ENCODE measurements at places on chromosomes 2 and 18.

DNA sequence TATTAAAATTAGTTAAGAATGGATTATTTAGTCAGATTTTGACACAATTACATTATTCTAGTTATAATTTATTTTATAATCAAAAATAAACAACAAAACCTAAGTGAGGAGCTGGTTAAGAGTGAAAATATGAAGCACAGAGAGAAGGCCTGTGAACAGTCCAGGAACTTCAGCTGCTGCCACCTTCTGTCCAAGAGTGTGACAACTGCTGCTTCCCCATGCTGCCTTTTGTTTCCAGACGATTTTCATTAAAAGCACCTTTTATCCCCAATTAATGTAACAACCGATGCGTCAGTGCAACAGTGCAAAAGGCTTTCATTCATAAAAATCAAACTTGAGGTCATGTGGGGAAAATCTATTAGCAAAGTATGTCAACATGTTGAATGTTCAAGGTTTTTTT lies 363.6 kb downstream of the CTNNA2 start:
- DNase-seq = no peak

GRCh38 chr18:75739682-75740081 lies 312.2 kb upstream of the SMIM21 start:
- DNase-seq = no peak

- no peak for DNase-seq
These were observed 119.4 kb upstream of the HS6ST1 start for GRCh38 chr2:128438091-128438490.

DNA sequence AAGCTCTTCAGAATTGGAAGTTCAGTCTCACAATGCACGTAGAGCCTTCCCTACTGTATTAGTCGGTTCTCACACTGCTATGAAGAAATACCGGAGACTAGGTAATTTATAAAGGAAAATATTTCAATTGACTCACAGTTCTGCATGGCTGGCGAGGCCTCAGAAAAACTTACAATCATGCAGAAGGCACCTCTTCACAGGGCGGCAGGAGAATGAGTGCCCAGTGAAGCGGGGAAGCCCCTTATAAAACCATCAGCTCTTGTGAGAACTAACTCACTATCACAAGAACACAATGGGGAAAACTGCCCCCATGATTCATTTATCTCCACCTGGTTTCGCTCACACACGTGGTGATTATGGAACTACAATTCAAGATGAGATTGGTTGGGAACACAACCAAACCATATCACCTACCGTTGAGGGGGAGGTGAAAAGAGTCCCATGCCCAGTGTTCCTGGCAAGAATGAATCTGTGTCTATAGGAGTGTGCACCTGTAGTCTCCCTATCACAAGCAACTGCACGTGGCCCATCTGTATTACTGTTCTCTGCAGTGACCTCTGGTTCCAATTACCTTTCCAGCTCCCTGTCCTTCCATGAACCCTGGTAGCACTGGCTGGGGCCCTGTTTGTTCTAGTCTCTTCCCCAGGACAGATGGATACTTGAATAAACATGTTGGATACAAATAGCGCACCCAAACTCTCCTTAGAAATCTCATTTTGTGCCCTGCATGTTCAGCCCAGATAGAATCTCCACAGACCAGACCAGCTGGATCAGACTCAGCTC lies 44.4 kb upstream of the ATL2 start:
- DNase-seq = no peak

DNA sequence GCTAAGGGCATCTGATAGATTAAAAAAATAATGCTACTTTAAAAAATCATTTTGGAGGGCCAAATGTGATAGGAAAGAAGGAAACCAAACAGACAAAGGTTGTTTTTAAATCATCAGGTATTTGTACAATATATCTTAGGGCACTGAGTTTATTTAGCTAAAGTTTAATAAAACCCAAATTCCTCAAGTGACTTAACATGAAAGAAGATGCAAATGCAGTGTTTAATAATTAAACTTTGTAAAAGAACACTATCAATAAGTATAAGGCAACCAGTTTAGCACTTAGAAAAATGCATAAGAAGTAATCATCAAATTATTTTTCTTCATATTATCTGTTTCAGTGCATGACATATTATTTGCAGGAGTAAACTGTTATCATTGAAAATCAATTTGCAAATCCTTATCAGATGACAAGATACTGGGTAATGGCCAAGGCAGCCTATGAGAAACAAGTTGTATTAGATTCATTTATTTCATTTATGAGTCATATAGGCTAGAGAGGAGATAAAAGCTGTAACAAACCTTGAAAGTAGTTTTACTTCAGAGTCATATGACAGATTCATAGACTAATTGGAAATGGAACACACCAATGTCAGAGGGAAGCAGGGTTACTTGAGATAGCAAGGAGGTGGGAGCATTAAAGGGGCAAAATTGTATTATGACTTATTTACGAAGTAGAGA lies 165.5 kb downstream of the GCA start:
- DNase-seq = no peak

- DNase-seq = no peak
These were observed 169.9 kb downstream of the MC4R start for GRCh38 chr18:60202708-60203107.

DNA sequence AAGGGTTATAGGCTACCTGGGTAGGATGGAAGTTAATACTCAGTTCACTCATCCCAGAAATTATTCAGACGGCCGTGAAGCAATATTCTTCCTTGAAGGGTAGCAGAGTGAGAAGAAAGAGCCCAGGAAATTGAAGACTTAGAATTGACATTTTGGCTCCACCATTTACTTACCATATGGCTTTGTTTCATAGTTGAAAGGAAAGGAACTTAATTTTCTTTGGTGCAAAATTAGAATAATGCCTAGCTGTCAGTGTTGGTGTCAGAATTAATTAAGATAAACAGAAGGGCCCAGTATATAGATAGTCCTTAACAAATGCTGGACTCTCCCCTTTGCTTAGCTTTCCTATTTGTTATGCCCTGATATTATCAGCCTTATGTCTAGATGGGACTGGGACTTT lies 263.2 kb downstream of the KCNJ3 start:
- DNase-seq = no peak

DNA sequence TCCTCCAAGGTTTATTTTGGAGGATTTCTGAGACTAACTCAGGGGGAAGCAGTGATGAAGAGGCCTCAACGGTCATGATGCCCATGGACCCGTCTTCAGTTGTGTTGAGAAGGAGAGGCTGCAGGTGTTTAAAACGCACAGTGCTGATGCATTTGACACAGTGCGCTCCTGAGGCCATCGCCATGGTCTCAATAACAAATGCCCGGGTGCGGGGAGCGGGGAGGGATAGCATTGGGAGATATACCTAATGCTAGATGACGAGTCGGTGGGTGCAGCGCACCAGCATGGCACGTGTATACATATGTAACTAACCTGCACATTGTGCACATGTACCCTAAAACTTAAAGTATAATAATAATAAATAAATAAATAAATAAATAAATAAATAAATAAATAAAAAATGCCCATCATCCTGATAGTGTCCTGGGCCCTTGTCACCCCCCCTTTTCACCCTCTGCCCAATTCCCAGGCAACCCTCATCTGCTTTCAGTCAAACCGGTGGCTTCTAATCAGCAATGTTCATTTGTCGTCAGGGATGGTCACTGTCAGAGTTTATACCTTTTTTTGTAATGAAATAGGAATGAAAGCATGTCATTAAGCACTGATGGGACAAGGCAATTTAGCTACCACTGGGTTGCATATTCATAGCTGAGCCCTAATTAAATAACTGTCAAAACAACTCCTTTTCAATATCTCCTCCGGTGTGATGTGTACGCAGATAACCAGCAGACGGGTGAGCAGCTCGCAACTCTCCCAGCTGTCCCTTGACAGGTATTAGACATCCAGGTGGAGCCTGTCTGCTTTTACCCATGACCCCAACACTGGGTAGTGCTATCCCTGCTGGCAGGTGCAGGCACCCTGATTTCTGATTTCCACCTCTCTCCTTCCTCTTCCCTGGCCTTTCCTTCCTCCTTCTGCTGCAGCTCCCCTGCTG lies 95.9 kb downstream of the KCNF1 start:
- no peak for DNase-seq

GRCh38 chr18:45522371-45522770 lies 92.9 kb upstream of the SLC14A2 start:
- no peak for DNase-seq

GRCh38 chr18:40046596-40046995 lies 1908.4 kb upstream of the PIK3C3 start:
- DNase-seq = no peak

DNA sequence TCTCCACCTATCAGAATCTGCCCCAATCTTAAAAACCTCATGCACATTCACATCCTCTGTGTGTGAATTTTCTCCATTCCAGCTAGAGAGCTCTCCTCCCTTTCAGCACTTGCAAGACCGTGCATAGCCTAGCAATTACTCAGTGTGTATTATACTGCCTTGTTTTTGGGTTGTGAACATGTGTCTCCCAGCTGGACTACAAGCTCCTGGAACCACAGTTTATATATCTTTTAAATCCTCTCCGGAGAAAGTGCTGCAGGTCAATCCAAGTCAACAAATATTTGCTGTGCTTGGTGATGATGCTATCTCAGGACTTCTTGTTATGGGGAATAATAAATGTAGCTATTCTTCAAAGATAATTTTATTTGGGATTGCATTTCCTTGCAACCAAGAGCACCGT lies 58.2 kb upstream of the MEX3C start:
- DNase-seq = no peak

- DNase-seq = no peak
These were observed 2.3 kb downstream of the TMEM150A start for GRCh38 chr2:85600235-85600575.

GRCh38 chr2:199463708-199464605 lies 6.2 kb upstream of the SATB2 start:
- DNase-seq = no peak

DNA sequence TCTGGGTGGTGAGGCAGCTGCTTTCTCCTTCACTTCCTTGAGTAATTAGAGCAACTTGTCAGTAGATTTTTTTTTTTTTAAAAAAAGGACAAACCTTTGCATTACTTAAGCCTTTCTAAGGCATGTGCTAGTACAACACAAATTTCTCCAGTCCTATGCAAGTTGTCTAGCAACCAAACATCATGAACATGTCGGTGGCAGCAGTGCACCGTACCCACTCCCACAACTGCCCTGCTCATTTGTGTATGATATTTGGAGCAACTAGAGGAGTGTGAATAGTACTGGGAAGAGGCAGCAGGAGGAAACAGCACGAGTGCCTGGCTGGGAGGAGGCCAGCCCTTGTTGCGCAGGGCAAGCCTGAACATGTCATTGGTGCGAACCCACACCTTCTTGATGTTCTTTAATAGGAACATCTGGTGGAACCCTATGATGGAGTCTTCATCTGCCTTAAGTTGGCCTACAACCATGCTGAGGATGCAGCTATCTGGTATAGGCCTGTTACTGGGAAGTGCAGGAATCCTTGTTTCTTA lies 238.3 kb downstream of the TDRD15 start:
- no peak for DNase-seq

DNA sequence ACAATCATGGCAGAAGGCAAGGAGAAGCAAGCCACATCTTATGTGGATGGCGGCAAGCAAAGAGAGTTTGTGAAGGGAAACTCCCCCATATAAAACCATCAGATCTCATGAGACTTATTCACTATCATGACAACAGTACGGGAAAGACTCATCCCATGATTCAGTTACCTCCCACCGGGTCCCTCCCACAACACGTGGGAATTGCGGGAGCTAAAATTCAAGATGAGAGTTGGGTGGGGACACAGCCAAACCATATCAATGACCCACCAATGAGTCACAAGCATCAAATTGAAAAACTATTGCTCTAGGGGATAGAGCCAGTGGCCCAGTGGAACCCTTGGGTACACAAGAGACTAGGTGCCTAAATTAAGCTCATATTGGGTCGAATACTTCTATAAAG lies 157.4 kb downstream of the FBXO15 start:
- DNase-seq = no peak

DNA sequence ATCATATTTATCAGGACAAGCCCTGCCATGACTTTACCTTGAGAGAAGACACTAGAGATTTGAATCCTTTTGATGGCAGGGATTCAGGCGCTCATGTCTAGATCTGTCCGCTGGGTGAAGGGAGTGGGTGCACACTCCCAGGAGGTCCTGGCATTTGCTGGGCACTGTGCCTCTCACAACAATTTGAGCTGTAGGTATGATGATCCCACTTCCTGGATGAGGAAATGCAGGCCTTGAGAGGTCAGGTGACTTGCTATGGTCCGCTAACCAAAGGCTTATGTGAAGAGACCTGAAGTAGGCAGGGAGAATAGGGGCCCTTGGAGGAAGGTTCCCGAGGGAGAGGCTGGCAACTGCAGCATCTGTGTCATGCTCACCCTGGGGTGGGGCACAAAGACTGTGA lies 206.1 kb downstream of the HAUS1 start:
- DNase-seq = no peak

DNA sequence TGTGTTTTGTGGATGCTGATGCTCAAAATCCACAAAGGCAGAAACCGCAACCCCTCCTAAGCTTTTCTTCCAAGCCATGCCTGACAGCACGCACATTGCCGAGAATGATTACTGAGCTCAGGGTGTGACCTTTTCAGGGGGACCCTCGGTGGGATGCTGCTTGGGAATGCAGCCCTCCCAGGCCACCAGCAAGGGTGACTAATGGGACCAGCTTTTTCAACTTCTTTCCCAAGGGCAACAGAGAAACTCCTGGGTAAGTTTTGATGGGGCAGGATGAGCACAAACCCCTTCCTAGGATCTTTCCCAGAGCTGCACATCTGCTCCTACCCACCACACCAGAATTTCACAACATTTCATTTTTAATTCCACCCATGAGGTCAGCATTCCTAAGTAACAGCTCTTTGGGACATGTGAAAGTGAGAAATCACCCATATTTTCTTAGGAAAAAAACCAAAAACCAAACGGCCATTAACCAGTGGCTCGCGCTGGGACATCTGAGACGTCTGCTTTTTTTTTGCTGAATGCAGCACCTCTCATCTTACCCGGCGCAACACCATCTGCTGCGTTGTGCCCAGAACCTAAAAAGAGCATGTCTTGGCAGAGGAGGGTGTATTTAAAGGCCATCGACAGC lies 119.0 kb downstream of the ARL4C start:
- DNase-seq = no peak

GRCh38 chr18:10299643-10300042 lies 154.8 kb upstream of the APCDD1 start:
- DNase-seq = no peak

- no peak for DNase-seq
These were observed 1.8 kb downstream of the PAX8 start for GRCh38 chr2:113276761-113277425.
